Lower lobe of right lung (tissue), 2 donors: ENCODE measurements at places on chromosomes 11 and 22. TPM values are rescaled to one million over a fixed set of nuclear protein-coding genes. Genes with fewer than 3 reads are reported as not detected.

- H3K4me3 ChIP-seq, result no peak overlapping the region
- no peak overlapping the region for H3K27ac ChIP-seq
- H3K36me3 ChIP-seq, result no peaks in the 10 kb centered on the region
- no peaks in the 10 kb centered on the region for H3K4me1 ChIP-seq
Measured at GRCh38 chr11:45254070-45254469, 32.1 kb downstream of the SYT13 start.

DNA sequence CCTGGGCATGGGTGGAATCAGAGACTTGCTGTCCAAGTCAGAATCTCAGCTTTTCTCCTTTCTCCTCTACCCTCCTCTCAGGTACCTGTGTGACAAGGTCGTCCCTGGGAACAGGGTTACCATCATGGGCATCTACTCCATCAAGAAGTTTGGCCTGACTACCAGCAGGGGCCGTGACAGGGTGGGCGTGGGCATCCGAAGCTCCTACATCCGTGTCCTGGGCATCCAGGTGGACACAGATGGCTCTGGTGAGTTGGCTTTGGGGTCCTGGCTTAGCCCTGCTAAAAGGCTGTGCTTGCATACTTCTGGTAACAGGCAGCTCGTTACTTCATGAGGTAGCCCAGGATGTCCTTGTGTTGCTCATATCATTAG is 10.7 kb downstream of the MCM5 start:
- peaks cover 91% of the 10 kb centered on the region for H3K36me3 ChIP-seq
- H3K27me3 ChIP-seq, result no peaks in the 10 kb centered on the region
- H3K4me3 ChIP-seq, result no peak overlapping the region
- H3K27ac ChIP-seq, result peak overlapping the region; percentile 69
- DNase-seq, result no peak
- H3K4me1 ChIP-seq, result peaks cover 6% of the 10 kb centered on the region

- no peaks in the 10 kb centered on the region for H3K4me1 ChIP-seq
- no peaks in the 10 kb centered on the region for H3K27me3 ChIP-seq
- H3K27ac ChIP-seq, result no peak overlapping the region
Measured at GRCh38 chr11:37942081-37942480, 1344.0 kb upstream of the RAG2 start.

- peak overlapping the region; percentile 62 for H3K27ac ChIP-seq
- H3K4me1 ChIP-seq, result peaks cover 97% of the 10 kb centered on the region
- H3K36me3 ChIP-seq, result no peaks in the 10 kb centered on the region
- DNase-seq, result no peak
Measured at GRCh38 chr22:50296658-50297490, 10.6 kb downstream of the PLXNB2 start.

- DNase-seq, result no peak
- H3K4me3 ChIP-seq, result no peak overlapping the region
- H3K4me1 ChIP-seq, result no peaks in the 10 kb centered on the region
- no peak overlapping the region for H3K27ac ChIP-seq
Measured at GRCh38 chr22:23086787-23087186, 16.5 kb downstream of the GNAZ start.

GRCh38 chr11:74673693-74674360 is 57.4 kb downstream of the CHRDL2 start:
- no peak overlapping the region for H3K27ac ChIP-seq
- H3K36me3 ChIP-seq, result no peaks in the 10 kb centered on the region
- DNase-seq, result no peak
- no peaks in the 10 kb centered on the region for H3K4me1 ChIP-seq

DNA sequence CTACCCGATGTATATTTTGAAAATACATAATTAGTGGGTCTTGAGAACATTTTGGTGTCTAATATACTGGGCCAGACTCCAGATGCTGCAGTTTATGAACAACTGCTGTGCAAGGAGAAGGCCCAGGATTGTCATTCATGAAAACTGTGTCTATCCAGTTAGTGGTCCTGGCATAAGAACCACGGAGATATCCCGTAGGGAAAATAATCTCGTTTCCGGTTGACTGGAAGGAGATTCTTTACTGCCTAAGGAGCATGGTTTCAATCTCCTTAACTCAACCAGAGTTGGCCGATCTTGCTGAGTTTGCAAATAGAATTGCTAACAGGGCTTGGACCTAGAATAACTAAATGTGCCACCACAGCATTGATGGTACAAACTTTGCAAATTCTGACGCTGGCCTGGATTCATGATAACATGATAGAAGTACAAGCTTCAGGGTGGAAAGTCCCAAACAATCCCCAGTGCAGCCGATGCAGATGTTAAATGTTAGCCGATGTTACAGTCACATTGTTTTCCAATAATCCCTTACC is 4.6 kb upstream of the RTCB start:
- H3K4me3 ChIP-seq, result no peak overlapping the region
- no peaks in the 10 kb centered on the region for H3K4me1 ChIP-seq
- no peak overlapping the region for H3K27ac ChIP-seq
- DNase-seq, result no peak

The MPEG1 gene
- total RNA-seq, result 48.9 TPM

The THOC5 gene
- 34.4 TPM for total RNA-seq
